ENCODE measurements at places on chromosomes 13 and 19.
A peak's percentile ranks its signal among the peaks of the same experiment; 100 is the strongest.

GRCh38 chr19:19805480-19805879 is 16.1 kb downstream of the ZNF506 start:
- no peak for DNase-seq

GRCh38 chr13:33940898-33941297 is 122.9 kb downstream of the RFC3 start:
- DNase-seq: no peak

DNA sequence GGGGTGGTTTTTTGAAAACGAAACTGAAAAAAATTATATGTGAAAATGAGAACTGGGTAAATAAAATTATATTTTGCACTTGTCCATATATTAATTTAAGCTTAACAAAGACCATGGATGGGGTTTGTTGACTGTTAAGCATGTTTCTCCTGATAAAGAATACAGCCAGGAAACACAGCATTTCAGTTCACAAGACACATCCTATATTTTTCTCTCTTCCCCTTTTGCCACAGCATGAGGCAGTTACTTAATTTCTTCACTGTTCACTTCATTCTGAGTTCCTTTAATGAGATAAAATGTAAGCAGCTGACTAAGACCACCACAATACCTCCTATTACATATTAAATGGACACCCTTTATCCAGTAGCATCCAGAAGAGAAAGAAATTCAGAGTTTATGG is 64.0 kb downstream of the RXFP2 start:
- no peak for DNase-seq

GRCh38 chr19:10142701-10143375 is 23.1 kb upstream of the EIF3G start:
- DNase-seq: peak; percentile 9

DNA sequence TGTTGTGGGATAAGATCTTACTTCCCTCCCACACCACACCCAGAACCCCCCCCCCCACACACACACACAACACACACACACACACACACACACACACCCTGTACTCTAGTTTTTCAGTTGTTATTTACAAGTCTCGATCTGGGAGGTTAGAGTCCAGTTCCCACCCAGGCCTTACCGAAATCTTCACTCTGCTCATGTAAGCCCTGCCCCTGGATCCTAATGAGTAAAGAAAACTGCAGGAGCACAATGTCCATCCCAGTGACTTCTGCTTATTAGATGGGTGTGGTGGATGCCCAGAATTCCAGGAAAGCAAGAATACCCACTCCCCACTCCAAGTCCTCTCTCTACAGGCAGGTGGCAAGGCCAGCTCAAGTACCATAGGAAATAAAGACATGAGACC is 23.0 kb downstream of the STARD13 start:
- DNase-seq: no peak

- DNase-seq: no peak
These were observed 85.5 kb upstream of the FGF14 start for GRCh38 chr13:102487330-102487729.

DNA sequence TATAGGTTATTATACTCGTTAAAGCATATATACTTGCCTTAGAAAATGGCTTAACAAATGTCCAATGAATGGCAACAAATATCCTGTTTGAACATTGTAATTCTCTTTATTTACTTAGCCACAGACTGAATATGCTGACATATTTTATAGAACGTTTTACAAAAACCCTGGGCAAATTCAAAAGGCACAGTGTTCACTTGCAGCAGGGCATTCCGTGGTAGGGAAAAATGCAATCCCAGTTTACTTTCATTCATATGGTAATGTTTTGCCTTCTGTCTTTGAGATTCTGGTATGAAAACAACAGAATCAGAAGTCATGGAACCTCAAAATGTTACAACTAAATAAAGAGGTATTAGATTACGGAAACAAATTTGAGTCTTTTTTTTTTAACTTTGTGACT is 56.2 kb upstream of the MYCBP2 start:
- no peak for DNase-seq

DNA sequence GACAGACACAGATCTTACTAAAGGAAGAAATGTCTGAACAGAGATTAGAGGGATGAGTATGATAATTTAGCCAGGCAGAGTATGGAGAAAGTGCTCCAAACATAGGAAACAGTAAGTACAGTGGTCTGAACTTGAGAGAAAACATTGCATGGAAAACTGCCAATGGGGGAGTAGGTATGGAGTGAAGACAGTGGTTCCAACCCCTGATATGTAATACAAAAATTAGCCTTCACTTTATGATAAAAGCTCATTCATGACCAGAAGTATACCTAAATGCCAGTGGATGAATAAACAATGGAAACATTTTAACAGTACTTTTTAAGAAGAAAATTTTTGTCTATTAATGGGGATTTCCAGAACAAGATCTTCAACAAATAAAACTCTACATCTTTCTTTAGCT is 334.0 kb downstream of the DIAPH3 start:
- no peak for DNase-seq

GRCh38 chr13:35768551-35768950 is 292.1 kb upstream of the MAB21L1 start:
- peak; percentile 33 for DNase-seq

GRCh38 chr19:20969498-20969897 is 46.4 kb downstream of the ZNF85 start:
- no peak for DNase-seq

- peak; percentile 58 for DNase-seq
These were observed 163.4 kb downstream of the PCDH20 start for GRCh38 chr13:61252213-61252612.

DNA sequence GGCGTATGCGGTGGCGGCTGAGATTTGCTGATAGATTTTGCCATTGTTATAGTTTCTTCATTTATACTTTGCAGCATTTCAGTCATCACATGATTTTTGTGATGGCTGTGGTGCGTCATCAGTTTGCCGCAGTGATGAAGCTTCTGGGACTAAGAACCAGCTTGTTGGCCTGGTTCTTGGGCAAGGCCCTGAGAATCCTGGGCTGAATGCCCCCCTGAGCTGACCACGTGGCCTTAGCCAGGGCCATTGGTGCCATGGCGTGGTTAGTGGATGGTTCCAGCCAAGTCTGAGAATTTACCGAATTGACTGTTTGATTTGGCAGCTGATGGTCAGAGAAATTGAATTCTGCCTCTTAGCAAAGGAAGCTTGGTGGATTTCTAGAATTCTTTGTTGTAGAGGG is 17.8 kb downstream of the GATAD2A start:
- no peak for DNase-seq

DNA sequence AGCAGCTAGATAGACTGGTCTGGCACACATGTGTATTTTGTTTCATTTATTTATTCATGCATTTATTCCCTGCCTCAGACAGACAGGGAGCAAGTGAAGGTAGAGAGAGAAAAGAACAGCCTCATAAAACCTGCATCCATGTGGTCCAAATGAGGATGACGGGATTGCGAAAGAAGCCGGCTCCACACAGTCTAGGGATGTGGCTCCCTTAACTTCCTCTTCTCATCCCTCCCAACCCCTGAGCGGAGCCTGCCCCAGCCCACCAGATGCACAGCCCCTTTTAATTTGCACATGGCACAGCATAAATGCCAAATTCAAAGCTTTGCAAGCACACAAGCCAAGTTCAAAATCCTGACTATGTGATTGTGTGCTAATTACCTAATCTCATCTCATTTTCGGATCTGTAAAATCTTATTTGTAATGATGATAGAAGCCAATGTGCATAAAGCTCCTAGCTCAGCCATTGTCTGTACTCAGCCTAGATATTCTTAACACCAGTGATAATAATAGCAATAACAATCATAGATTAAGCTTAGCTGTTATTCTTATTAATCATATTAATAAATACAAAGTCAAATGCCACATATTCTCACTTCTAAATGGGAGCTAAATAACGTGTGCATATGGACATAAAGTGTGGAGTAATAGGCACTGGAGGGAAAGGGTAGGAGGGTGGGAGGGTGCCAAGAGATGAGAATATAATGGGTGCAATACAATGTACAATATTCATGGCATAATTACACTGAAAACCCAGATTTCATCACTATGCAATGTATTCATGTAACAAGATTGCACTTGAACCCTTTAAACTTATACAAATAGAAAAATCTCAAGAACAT is 156.3 kb downstream of the DCT start:
- no peak for DNase-seq

DNA sequence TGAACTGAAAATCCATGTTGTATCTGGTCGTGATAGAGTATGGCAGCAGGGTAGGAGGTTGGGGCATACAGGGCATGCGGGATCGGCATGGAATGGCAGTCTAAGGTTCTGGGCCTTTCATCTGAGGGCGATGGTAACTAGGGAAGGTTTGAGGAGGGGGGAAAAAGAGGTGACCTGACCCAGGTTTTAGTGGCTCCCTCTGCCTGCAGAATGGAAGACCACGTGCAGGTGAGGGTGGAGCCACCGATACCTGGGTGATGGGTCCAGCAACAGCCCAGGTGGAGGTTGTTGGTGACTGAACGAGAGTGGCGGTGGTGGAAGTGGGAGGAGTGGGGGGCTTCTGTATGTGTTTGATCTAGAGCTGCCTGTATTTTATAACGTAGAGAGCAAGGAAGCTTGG is 3.8 kb downstream of the ZNF749 start:
- no peak for DNase-seq

GRCh38 chr19:359653-359925 is 15.0 kb upstream of the MIER2 start:
- no peak for DNase-seq

DNA sequence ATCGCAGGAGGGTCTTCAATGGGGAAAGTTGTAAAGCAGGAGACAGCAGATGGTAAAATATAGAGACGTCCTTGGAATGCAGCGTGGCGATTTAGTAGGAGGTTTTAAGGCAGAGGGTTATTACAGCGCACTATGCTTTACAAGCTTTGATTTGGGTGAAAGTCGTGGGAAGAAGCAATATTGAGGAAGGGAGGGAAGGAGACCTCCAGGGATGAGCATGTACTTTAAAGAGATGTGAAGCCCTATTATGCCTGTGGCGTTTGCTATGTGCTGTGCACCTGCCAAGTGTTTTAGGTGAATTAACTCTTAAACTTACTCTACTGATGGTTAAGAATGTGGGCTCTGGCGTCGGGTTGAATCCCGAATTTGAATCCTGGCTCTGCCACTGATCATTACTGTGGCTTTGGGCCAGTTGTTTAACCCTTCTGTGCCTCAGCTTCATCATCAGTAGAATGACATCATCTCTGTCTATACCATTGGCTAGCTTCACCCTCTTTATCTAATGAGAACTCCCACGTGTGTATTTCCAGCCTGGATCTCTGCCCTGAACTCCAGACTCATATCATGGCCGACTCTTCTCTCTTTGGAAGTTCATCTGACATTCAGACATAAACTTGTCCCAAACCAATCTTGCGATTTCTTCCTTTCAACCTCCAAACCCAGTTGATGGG is 583 bp downstream of the CCDC61 start:
- no peak for DNase-seq

DNA sequence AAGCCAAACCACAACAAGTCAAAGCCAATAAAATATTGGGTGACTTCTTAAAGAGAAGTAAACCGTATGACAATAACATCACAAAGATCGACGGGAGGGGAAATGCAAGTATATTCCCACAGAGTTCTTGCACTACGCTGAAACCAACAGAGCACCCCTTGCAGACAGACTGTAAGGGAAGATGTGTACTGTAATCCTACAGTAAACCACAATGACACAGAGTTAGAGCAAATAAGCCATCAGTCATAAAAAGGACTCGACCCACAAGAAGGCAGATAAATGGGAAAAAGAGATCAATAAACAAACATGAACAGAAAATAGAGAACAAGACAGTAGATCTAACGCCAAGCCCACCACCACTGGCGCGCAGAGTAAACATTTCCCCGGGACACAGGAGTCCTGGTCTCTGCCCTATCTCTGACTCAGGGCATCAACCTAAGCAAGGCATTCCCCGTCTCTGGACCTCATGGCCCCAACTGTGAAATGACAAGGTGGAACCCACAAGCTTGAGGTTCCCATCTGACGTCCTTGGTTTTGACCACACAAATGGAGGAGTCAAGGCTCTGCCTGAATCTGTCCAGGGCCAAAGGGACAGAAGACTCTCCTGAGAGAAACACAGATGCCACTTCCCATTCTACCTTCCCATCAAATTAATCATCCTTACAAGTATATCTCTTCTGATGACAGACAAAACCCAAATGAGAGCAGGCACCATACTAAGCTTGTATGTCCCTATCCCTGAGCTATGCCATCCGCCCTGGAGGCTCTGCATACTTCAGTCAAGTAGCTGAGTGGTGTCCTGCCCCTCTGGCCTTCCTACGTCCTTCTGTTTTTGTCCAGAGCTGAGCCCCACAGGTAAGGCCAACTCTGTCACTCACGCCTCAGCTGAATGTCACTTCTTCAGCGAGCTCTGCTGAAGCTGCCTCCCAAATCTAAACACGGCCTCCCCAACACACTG is 15.0 kb downstream of the SAFB2 start:
- no peak for DNase-seq

GRCh38 chr19:1970003-1970805 is 29.2 kb downstream of the CSNK1G2 start:
- DNase-seq: no peak

- DNase-seq: peak; percentile 52
These were observed at the start of gene DNAJB1 for GRCh38 chr19:14517840-14518505. Gene DNAJB1 (minus strand): TSS chr19:14518397. CDS start chr19:14518349, 48 bp downstream.

- peak; percentile 9 for DNase-seq
These were observed 10.2 kb downstream of the OR2Z1 start for GRCh38 chr19:8731428-8732169.

- DNase-seq: no peak
These were observed 650 bp downstream of the DDA1 start for GRCh38 chr19:17309965-17310461.

DNA sequence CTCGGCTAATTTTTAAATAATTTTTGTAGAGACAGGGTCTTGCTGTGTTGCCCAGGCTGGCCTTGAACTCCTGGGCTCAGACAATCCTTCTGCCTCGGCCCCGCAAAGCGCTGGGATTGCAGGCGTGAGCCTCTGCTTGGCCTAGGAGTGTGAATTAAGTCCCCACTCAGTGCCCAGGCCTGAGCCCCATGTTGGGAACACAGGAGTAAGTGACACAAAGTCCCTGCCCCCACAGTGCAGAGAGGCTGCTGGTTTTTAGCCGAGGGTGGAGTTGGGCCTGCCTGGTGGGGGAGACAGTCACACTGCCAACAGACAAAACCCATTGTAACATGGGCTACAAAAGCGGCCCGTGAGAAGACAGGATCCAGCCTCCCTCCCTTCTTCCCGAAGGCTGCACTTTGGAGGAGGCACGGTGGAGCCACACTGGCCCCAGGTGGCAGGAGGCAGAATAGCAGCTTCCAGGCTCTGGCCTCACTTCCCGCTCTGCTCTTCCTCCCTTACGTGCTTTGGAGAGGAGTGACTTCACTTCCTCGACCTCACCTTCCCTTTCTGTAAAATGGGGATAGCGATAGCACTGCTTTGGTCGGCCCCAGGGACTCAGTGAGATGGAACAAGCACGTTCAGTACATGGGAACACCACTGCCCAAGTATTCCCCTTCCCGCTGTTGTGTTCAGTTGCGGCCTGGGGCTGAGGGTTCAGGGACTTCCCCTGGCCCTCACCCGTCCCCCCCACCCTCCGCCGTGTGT is 15.2 kb upstream of the EHD2 start:
- DNase-seq: peak; percentile 66

GRCh38 chr13:44792096-44792495 is 197.2 kb downstream of the NUFIP1 start:
- DNase-seq: no peak

GRCh38 chr19:6453951-6454565 is 5.5 kb downstream of the SLC25A23 start:
- no peak for DNase-seq

- DNase-seq: no peak
These were observed 248.7 kb downstream of the TDRD3 start for GRCh38 chr13:60645676-60646075.

GRCh38 chr13:27370305-27370872 is 54.0 kb upstream of the GTF3A start:
- no peak for DNase-seq

- no peak for DNase-seq
These were observed 8.8 kb downstream of the IL4I1 start for GRCh38 chr19:49887665-49888509.

- DNase-seq: no peak
These were observed 756.5 kb upstream of the KLHL1 start for GRCh38 chr13:70864731-70865130.
